A549 treated with Mapracorat at 1 μM for 4 hours (cell line): ENCODE measurements at places on chromosomes 7 and 10. TPM values are rescaled to one million over a fixed set of nuclear protein-coding genes. Genes with fewer than 3 reads are reported as not detected.

PIK3CG gene
- total RNA-seq, result not detected in 5 replicates

CUZD1 gene
- 1.3 to 1.6 TPM (median 1.3 TPM) in 5 replicates for total RNA-seq

INMT gene
- not detected in 5 replicates for total RNA-seq

FEZF1 gene
- not detected in 5 replicates for total RNA-seq

DNAJC12 gene
- 51.9 to 68.0 TPM (median 54.4 TPM) in 5 replicates for total RNA-seq

CALHM1 gene
- 0.04 TPM in 1 of 5 replicates, not detected in the others for total RNA-seq

NODAL gene
- not detected in 5 replicates for total RNA-seq

FAM25A gene
- not detected in 5 replicates for total RNA-seq

ADARB2 gene
- total RNA-seq, result 0.08 TPM in 1 of 5 replicates, not detected in the others

NEUROD6 gene
- not detected in 5 replicates for total RNA-seq

SLC16A12 gene
- 0.21 to 0.86 TPM (median 0.31 TPM) in 5 replicates for total RNA-seq

CARD11 gene
- 1.5 to 2.4 TPM (median 1.6 TPM) in 5 replicates for total RNA-seq

GDF10 gene
- total RNA-seq, result 0.06 to 0.07 TPM in 2 of 5 replicates, not detected in the others

CTNNA3 gene
- not detected in 5 replicates for total RNA-seq

SNX10 gene
- 3.8 to 5.4 TPM (median 4.8 TPM) in 5 replicates for total RNA-seq

CHST3 gene
- total RNA-seq, result 41.1 to 53.7 TPM (median 47.1 TPM) in 5 replicates

HMX3 gene
- not detected in 5 replicates for total RNA-seq

PTN gene
- total RNA-seq, result not detected in 5 replicates

NPTX2 gene
- 0.09 to 0.18 TPM (median 0.14 TPM) in 5 replicates for total RNA-seq

NUTM2D gene
- total RNA-seq, result 1.00 to 1.6 TPM (median 1.3 TPM) in 5 replicates

TDRD1 gene
- total RNA-seq, result not detected in 5 replicates

LRMDA gene
- 3.1 to 5.7 TPM (median 4.7 TPM) in 5 replicates for total RNA-seq

MACROH2A2 gene
- total RNA-seq, result 23.0 to 28.5 TPM (median 27.8 TPM) in 5 replicates

TMEM236 gene
- total RNA-seq, result 0.02 to 0.08 TPM (median 0.03 TPM) in 5 replicates

NAT16 gene
- total RNA-seq, result 0.15 to 0.20 TPM (median 0.15 TPM) in 5 replicates

C10orf105 gene
- total RNA-seq, result not detected in 5 replicates

PRLHR gene
- not detected in 5 replicates for total RNA-seq

C10orf62 gene
- not detected in 5 replicates for total RNA-seq

ANAPC16 gene
- total RNA-seq, result 69.8 to 87.8 TPM (median 86.0 TPM) in 5 replicates

IFIT2 gene
- total RNA-seq, result 1.8 to 2.8 TPM (median 2.4 TPM) in 5 replicates

ZNF680 gene
- total RNA-seq, result 1.3 to 2.3 TPM (median 2.0 TPM) in 5 replicates

CCL26 gene
- total RNA-seq, result 8.5 to 9.9 TPM (median 9.6 TPM) in 5 replicates

SLC13A1 gene
- not detected in 5 replicates for total RNA-seq
